ENCODE measurements at places on chromosomes 12 and 14.
A peak's percentile ranks its signal among the peaks of the same experiment; 100 is the strongest.

GRCh38 chr14:58873228-58873953 lies 235.6 kb downstream of the DACT1 start:
- no peak for DNase-seq

DNA sequence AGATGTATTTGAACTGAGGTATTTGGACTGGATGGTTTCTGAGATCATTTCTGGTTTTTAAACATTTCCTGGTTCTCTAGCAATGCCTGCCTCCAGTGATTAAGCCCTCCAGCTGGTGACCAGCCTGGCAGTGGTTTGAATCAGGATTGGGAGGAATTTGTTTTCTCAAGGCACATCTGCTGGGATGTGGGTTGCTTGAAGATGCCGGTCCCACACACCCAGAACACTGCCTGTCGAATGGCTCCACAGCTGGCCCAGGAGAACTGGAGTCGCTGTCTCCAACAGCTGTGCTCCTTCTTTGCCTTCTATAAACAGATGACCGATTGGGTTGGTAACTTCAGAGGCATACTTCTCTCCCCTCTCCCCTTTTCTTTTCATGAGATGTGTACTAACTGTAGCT lies 258.0 kb upstream of the DDHD1 start:
- DNase-seq = no peak

- DNase-seq = peak; percentile 44
Observed at GRCh38 chr12:132489078-132489601, 811 bp upstream of the FBRSL1 start.

GRCh38 chr12:65634626-65635331 lies 189.5 kb upstream of the HMGA2 start:
- DNase-seq = no peak

DNA sequence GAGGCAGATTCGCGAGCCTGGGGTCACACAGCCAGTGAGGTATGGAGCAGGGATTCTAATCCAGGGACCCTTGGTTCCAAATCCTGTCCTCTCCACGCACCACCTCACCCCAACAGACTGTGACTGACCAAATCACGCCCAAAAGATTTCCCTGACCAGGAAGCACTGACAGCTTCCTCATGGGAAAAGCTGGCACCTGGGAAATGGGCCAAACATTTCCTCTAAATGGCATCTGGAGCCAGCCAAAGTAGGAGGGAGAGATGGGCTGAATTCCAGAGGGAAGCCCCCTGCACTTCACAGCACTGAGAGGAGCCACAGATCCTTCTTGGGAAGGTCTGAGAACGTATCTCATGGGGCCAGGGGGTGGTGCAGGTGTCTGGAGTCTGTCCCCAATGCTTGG lies 28.8 kb downstream of the CCDC92 start:
- no peak for DNase-seq

GRCh38 chr12:58647495-58647894 lies 272.8 kb downstream of the LRIG3 start:
- DNase-seq = no peak

DNA sequence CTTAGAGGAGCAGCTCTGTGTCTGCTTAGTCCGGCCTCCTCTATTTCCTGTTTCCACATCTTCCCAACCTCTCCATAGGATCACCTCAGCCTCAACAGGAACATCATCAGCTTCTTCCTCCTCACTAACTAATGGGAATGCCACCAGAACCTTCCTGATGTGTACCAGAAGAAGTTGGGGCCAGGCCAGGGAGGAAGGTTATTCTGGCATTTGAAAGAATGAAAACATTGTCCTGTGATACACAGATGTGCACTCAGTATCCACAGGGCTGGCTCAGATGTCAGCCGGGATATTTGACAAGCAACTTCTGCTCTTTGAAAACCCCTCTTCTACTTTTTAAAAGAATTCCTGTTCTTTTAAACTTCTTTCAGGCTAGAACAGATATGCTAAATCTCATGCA lies 63.6 kb downstream of the TMEM30B start:
- DNase-seq = no peak

GRCh38 chr14:74531006-74531405 lies 37.4 kb downstream of the ISCA2 start:
- no peak for DNase-seq

GRCh38 chr14:74945852-74946658 lies 9.3 kb downstream of the PGF start:
- peak; percentile 81 for DNase-seq

- no peak for DNase-seq
Observed at GRCh38 chr14:21112255-21112654, 11.4 kb downstream of the TMEM253 start.

GRCh38 chr12:69630191-69630590 lies 19.5 kb upstream of the LRRC10 start:
- no peak for DNase-seq

DNA sequence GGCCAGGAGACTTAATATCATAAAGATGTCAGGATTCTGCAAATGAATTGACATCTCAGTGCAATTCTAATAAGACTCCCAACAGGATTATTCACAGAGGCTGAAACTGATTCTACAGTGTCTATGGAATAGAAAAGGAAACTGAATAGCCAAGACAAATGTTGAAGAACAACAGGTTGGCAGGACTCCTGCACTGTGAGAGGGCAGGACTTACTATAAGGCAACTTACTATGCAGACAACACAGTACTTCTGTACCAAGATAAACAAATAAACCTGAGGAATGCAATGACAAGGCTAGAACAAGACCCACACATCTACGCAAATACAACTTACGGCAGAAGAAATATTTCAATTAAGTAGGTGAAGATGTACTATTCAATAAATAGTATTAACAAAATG lies 132.2 kb upstream of the FKBP4 start:
- DNase-seq = no peak

DNA sequence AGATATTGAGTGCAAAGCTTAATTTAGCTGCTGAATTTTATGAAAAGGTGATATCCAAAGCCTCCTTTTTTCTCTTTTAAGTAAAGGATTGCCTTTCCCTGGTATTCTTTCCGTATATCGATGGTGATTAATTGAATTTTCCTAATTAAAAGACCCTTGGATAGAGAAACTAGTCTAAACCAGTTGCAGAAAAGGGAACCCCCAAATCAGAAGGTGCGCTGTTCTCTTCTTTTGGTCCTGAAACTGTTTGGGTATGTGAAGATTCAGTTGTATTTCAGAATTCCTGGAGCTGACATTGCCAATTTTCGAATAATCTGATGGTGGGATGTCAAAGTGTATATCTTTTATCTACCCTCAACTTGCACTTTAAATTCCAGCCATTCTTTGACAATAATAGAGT lies 1.9 kb downstream of the GPHN start:
- no peak for DNase-seq

GRCh38 chr12:22518998-22519397 lies 25.3 kb downstream of the C2CD5 start:
- no peak for DNase-seq

- no peak for DNase-seq
Observed at GRCh38 chr12:34401659-34402227, 379.4 kb downstream of the ALG10 start.

GRCh38 chr14:87005280-87005679 lies 987.7 kb downstream of the GALC start:
- DNase-seq = no peak

GRCh38 chr12:115648463-115648862 lies 629.0 kb downstream of the MED13L start:
- no peak for DNase-seq

- no peak for DNase-seq
Observed at GRCh38 chr12:130746546-130746945, 30.4 kb upstream of the RIMBP2 start.

DNA sequence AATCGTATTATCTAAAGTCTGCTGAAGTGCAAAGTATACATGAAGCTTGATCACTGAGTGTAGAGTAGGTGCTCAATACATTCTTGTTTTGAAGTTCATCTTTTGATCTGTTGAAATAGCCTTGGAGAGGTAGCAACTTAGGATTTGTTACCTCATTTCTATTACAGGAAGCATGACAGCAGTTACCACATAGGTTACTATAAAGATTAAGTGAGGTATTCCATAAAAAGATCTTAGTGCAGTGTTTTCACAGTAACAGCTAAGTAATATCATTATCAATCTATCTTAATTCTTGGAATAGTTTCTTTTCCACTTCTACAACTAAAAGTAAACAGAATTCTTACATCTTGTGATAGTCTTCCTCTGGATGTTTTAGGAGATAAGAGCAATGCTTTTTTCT lies 50.9 kb downstream of the BTBD7 start:
- DNase-seq = no peak

- no peak for DNase-seq
Observed at GRCh38 chr12:21276826-21277225, 57.9 kb downstream of the SLCO1A2 start.

GRCh38 chr14:53380867-53381225 lies 227.7 kb upstream of the DDHD1 start:
- DNase-seq = no peak

DNA sequence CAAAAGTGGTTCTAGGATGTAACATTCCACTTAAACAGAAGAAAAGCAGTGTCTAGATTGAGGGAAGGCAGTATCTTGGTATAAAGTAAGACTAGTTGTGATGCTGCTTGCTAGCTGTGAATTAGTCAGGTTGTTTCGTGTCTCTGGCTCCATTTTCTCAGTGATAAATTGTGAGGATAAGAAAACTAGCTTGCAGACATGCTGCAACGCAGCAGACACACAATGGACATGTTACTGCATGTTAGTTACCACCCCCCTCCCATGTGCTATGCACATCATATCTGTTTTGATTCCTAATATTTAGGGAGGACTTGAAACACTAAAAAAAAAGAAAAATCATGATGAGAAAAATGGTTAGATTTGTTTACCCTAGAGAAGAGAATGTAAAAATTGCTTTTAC lies 2.9 kb downstream of the CCNK start:
- no peak for DNase-seq

DNA sequence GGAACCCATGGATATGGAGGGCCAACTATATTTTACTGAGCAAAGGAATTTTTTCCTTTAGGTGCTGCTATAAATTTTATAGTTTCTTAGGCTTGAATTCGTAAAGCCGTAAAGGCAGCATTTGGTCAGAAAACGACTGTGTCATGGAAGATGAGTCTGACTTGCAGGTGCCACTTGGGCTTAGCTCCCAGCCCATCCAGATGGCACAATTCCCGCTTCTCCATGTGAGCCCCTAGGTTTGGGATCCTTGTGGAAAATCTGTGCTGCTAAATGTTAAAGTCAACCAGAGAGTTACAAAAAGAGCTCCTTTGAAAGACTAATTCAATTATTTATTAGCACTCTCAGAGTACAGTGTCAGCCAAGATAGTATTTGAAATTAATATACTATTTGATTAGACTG lies 120.1 kb upstream of the NPAS3 start:
- DNase-seq = no peak

- no peak for DNase-seq
Observed at GRCh38 chr14:43539210-43539609, 967.9 kb downstream of the FSCB start.

Measured in GM12865 (cell line).